ENCODE measurements at places on chromosomes 2 and 18.

- no peak for DNase-seq
Measured at GRCh38 chr2:237244178-237244577, 158.5 kb downstream of the COPS8 start.

GRCh38 chr2:45132551-45132950 is 123.3 kb upstream of the SIX2 start:
- DNase-seq = no peak

DNA sequence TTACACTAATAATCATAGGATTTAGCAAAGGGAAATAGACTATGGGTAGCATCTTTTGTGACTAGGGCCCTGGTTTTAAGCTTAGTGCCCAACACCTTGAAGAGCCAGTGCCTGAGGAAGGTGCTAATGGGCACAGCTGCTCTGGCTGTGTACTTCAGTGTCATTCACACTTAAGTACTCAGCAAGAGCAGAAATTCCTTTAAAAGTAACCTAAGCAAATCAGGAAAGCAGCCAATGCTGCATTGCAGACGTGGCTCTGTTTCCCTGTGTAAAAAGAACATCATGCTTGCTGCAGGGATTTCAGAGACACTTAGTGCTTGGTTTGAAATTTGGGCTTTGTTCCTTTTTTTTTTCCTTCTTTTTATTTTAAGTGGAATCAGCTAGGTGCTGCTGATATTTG is 505.4 kb downstream of the SUCLG1 start:
- no peak for DNase-seq

DNA sequence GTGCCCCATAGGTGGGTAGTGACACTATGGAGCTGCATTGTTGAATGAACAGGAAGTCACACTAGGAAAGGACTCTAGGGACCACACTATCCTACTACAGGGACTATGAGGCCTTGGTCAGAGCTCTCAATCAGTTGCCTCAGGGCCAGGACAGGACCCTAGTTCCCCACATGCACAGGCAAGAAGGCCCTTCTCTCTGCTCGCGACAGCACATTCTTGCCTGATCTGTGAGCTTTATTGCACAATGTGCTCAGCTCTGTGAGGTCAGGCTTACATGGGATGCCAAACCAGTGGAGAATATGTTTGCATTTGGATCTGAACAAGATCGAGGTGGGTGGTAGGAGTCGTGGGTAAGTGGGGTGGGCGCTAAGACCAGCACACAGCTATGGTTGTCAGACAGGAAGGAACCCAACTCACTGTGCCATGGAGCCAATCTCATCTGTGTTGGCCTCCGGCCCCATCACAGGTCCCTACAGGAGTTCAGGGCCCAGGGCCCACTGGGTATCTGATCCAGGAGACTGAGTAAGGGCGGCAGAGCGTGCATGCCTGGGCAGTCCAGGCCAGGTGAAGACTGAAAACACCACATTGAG is 8.0 kb downstream of the PCARE start:
- DNase-seq = peak; percentile 53

DNA sequence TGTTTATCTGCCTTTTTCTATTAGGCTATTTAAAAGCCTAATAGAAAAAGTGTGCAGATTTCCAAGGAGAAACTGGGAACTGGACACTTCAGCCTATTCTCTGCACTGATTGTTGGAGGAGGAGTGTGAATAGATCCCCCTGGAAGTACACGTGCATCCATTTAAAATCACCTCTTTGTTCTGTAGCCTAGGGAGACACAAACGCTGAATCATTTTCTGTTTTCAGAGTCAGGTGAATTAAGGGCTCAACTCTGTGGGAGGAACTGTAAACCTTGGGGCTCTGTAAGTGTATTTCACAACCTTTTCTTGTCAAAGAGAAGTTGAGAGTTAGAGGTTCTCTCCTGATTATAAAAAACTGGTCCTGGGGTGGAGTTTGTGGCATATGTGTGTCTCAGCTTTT is 159.7 kb downstream of the SPAG16 start:
- DNase-seq = no peak

DNA sequence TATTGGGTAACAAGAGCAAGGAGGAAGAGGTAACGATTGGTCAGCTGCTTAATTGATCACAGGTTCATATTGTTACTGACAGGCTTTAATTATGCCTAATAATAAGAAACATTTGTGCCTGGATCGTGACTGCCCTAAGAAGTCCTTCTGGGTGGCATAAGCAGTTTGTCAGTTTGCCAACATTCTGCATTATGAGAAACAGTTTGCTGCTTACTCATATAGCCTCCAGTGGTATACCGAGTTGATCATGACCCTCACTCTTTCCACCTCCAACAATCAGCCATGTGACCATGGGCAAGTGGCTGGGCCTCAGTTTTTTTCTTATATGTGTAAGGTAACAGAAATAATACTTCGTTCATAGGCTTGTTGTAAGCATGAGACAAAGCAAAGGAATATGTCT is 96.6 kb upstream of the CABLES1 start:
- no peak for DNase-seq

DNA sequence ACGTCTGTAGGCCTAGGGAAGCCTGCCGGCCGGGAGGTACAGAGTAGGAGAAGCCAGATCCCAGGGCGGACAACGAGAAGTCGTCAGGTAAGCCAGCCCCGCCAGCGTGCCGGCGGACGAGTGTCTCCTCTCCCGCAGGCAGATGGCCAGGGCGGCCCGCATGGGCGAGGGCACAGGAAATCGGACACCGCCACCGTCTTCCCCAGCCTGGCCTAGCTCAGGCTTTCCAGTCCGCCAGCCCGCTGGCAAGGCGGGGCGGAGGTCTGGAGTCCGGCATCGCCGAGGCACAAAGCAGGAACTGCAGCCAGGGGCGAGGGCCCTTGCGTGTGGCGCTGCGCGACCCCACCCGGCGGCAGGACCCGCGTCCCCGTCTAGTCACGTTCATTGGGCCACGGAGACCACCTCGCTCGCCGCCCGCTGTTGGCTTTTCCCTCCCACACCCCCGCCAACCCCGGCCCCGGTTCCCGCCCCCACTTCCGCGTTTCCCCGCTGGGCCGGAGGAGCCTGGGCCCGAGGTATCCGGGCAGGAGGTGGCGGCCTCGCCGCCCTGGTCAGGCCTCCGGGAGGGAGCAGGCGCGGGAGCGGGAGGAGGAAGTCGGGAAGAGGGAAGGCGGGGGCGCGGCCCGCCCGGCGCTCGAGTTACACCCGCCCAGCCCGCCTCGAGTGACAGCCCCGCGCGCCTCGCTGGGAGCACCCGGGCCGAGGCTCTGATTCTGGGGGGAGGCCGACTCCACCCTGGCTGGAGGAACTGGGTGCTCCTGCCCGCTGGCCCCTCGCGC is at the start of gene GPD2:
TSS of gene GPD2 (plus strand) at position 662 of the 779 bp plus-strand sequence. CDS start 39,727 bp downstream, outside the sequence.
- peak; percentile 24 for DNase-seq

DNA sequence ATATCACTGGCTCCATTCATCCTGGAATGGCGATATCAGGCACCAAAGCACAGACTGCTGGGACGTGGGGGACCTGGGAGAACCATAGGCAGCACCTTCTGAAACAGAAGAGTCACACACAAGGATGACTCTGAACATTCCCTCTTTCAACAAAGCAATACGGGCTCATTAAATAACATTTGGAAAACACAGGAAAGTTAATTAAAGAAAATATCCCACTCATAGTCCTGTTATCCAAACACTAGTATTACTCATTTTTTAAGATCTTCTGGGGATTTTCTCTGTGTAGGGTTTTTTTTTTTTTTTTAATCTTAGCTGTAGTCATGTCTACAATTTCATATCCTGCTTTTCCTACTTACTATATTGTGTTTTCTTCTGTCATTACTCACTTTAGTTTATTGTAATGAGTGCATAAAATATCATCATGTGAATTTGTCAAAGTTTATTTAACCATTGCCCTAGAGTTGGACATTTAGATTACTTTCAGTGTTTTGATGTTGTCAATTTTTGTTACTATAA is 70.0 kb upstream of the SP3 start:
- DNase-seq = no peak

- DNase-seq = no peak
Measured at GRCh38 chr2:42953216-42953615, 160.8 kb upstream of the HAAO start.

- no peak for DNase-seq
Measured at GRCh38 chr2:43323857-43324256, 97.5 kb upstream of the ZFP36L2 start.

GRCh38 chr2:120235681-120236080 is 12.5 kb upstream of the TMEM185B start:
- DNase-seq = no peak

GRCh38 chr2:107931412-107931811 is 54.9 kb upstream of the SLC5A7 start:
- DNase-seq = no peak

DNA sequence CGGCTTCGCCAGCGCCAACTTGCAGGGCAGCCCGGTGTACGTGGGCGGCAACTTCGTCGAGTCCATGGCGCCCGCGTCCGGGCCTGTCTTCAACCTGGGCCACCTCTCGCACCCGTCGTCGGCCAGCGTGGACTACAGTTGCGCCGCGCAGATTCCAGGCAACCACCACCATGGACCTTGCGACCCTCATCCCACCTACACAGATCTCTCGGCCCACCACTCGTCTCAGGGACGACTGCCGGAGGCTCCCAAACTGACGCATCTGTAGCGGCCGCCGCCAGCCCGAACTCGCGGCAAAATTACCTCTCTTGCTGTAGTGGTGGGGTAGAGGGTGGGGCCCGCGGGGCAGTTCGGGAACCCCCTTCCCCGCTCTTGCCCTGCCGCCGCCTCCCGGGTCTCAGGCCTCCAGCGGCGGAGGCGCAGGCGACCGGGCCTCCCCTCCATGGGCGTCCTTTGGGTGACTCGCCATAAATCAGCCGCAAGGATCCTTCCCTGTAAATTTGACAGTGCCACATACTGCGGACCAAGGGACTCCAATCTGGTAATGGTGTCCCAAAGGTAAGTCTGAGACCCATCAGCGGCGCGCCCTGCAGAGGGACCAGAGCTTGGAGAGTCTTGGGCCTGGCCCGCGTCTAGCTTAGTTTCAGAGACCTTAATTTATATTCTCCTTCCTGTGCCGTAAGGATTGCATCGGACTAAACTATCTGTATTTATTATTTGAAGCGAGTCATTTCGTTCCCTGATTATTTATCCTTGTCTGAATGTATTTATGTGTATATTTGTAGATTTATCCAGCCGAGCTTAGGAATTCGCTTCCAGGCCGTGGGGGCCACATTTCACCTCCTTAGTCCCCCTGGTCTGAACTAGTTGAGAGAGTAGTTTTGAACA is 15.1 kb downstream of the HOXD3 start:
- DNase-seq = no peak

DNA sequence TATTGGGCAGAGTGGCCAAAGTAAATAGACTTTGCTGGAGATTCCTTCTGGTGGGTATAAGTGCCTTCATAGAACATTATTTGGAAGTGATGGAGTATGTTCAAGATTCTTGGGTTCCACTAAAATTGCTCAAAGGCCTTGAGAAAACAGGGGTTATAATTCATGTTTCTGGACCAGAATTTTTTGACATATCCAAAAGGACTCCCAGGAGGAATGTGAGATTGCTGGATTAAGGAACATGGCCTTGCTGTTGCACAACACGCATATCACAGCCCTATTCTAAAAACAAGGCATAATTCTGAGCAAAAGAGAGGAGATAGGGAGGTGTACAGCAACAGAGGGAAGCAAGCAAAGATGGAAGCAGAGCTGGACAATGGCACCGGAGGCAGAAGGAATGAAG is 111.7 kb upstream of the TNP1 start:
- no peak for DNase-seq

- no peak for DNase-seq
Measured at GRCh38 chr2:172108587-172108930, 5.9 kb upstream of the DLX2 start.

DNA sequence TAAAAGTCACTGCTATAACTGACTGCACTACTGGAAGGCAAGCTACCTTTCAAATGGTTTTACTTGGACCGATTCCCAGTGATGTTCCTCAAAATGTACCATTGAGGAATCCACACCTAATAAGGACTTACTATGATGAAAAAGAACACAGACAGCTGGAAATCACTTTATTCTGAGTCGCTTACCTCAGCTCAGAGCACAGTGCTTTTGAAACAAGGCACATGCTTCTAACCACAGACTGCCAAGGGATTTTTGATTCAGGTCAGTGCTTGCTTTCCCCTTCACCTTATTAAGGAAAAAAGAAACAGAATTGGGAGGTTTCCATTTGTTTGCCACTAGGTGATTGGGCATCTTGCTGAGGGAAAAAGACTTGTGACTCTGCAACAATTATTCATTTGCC is 707.5 kb upstream of the FSHR start:
- no peak for DNase-seq

DNA sequence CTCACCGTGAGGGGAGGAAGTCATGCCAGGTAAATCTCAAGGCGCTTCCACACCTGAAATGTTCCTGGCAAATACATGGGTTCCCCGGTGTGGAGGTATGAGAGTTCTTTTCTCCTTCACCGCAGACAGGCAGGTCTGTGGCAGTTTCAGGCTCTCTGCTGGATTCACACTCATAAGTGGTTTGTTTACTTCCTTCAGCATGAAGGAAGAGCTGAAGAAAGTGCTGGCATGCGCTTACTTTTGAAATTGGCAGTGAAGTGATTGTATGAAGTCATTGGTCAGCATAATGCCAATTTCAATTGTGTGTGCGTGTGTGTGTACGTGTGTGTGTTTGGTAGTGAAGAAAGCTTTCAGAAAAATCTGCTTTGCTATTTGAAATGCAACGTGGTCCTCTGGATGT is 43.4 kb downstream of the RNF144A start:
- DNase-seq = no peak

GRCh38 chr2:218964041-218964771 is 4.7 kb downstream of the CDK5R2 start:
- DNase-seq = no peak

GRCh38 chr18:21141668-21142422 is 30.2 kb upstream of the ROCK1 start:
- DNase-seq = no peak

DNA sequence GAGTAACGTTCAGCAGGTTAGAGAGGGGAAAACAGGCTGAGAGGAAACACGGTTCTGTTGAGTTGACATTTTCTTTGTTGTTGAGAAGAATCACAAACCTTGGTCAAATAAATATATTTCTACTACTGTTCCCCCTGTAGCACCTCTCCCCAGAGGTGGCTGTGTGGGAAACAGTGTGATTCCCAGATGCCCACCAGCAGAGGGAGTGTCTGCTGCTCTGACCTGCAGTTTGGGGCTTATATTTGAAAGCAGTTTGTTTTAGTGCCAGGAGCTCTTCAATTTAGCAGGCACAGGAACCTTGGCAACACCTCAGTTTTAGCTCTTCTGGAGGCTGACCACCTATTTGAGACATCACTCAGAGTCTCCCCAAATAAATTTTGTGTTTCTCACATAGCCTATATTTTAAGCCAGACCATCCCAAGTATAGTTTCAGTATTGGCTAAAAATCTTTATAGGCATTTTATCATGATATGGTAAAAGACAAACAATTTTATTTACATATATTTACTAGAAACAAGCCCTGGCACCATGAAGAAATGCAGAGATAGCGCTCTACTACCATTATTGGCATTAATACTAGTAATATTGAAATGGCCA is 75.7 kb downstream of the PIK3C3 start:
- DNase-seq = peak; percentile 25

Data from NB4 (cell line).